ENCODE measurements at places on chromosomes 3 and 15.

- no peak for DNase-seq
These were observed 3.2 kb downstream of the TYRO3 start for GRCh38 chr15:41562244-41562643.

DNA sequence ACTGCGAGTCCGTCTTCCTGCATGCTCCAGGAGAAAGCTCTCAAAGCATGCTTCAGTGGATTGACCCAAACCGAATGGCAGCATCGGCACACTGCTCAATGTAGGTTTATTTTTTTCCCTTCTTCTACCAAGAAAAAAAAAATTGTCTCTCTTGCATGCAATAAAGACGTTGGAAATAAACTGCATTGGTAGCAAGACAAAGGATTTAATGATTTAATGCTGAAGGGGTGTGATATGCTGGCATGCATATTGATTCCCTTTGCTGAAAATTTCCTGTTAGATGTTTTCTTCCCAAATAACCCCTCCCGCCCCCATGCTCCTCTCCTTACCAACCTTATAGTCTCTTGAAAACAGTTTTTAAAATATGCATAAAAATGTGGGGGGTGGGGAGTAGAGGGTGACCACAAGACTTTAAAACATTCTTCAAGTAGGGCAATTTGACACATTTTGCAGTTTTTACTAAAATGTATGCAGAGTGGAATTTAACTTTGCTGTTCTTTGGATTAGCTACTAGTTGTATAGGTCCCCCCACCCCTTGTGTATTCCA is 799 bp downstream of the RARB start:
- DNase-seq: no peak

GRCh38 chr3:181913254-181913653 is 201.5 kb downstream of the SOX2 start:
- no peak for DNase-seq

DNA sequence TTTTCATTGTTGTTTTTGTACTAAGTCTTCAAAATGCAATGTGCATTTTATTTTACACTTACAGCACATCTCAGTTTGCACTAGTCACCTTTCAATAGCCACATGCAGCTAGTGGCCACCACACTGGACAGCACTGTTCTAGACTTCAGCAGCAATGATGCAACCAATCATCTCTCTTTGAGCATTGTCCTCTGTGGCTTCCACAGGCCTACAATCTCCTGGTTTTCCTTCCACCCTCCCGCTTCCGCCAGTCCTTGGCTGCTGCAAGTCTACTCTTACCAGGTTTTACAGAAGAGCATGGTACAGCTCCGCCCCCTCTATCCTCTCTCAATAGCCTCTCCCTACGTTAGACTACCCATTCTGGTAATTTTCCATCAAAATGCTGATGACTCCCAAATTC is 25.1 kb upstream of the FSIP1 start:
- no peak for DNase-seq

DNA sequence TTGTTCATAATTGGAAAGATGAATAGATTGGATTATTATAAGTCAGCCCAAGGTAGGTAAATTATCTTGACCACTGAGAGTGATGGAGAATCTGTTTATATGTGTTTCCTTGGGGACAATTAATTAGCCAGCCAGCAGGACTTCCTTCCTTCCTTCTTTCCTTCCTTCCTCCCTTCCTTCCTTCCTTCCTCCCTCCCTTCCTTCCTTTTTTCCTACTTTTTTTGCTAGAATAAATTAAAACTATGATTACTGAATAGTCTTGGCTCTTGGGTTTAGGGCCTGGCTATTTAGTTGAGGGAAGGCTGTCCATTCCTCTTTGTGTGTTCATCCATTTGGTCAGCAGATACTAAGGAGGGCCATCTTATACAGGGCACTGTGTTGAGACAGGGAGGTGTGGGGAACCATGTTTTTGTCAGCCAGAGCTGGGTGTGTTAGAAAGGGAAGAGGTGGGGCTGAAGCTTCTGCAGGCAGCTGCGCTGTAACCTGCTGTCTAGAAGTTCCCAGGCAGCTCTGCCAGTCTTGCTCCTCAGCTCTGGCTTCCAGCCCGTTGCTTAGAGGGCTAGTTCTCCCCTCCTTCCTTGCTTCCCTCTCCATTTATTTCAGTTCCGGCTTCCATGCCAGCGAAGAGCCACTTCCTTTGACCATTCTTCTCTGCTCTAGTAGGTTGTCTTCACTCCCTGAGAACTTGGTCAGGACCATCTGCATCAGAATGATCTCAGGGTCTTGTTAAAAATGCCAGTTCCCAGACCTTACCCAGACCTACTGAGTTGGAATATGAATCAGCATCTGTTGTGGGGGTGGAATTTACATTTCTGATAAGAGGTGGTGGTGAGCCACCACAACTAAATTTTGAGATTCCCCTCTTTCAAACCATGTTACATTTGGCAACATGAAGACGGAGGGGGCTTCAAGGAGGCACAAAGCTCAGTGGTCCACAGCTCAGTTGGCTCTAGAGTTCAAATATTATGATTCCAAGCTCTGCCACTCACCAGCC is 113.9 kb downstream of the DGKG start:
- DNase-seq: no peak

All from CD4-positive, alpha-beta T cell treated with Interleukin-15 for 1 hour (primary cell).